ENCODE measurements at places on chromosomes 2 and 18.

DNA sequence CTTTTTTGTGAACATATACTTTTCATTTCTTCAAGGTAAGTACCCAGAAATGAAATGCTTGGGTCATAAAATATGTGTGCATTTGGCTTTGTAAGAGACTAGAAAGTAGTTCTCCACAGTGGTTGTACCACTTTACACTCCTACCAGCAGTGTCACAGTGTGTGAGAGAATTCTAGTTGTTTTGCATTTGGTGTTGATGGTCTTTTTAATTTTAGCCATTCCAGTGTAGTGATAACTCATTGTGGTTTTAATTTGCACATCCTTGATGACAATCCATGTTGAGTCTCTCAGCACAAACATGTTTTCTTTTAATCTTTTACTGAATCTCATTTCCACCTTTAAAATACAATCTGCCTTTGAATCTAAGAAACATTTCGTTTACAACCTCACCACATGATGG lies 402.5 kb upstream of the ETAA1 start:
- no peak for DNase-seq

GRCh38 chr2:42385225-42385624 lies 24.2 kb upstream of the COX7A2L start:
- DNase-seq: no peak

- DNase-seq: no peak
Measured at GRCh38 chr18:31490387-31490786, 7.6 kb upstream of the DSG2 start.

GRCh38 chr18:55732227-55733106 lies 144.5 kb upstream of the TCF4 start:
- DNase-seq: no peak

GRCh38 chr2:232986155-232986554 lies 26.9 kb downstream of the NGEF start:
- no peak for DNase-seq

- DNase-seq: peak; percentile 9
Measured at GRCh38 chr2:191758518-191759507, 80.9 kb downstream of the NABP1 start.

DNA sequence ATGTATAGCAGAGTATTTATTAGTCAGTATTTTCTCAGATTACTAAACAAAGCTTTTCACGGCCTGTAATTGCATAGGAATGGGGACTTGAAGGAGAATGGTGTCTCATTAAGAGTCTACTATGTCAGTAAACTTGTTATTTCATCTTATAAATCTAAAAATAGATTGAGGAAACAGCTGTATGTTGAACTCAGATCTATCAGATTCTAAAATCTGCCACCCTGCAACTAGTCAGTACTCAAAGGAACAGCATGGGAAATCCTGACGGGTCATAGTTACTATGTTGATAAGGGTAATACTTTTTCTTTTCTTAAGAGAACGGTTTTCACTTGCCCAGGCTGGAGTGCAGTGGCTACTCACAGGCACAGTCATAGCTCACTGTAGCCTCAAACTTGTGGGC lies 70.2 kb upstream of the EMILIN2 start:
- DNase-seq: no peak

GRCh38 chr2:137208431-137208891 lies 443.1 kb downstream of the THSD7B start:
- no peak for DNase-seq

DNA sequence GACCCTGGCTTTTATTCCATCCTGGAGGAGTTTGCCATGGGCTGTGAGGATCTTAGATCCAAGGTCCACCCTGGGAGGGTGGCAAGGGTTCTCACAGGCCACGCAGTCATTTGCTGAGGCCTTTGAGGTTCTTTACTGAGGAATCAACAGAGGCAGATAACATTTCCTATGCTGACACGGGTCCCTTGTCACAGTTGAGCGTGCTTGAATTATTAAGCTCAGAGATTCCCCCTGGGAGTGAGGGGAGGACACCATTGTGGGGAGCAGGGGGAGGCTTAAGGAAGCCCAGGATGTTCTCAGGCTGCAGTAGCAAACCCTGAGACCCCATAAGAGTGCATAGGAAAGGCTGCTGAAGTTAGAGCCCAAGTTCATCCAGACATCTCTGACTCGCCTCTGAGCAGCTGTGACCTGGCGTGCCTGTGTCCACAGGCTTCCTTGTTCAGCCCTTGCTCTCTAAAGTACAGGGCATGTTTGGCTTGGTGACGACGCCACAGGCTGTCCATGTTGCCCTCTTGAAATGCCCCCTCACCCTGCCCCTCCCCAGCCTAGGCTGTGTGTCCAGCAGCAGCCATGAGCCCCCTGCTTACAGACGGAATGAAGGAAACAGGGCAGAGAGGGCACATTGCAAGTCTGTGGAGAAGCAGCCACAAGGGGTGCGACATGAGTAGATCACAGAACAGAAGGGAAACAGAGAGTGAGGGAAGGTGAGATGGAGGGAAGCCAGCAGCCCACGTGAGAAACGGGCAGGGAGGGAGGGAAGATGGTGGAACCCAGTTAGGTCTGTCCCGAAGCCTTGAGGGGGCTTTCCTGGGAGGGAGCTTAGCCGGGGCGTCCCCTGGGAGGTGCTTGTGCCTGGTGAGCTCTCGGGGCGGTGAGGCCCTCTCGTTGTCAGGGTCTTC lies 34.0 kb downstream of the NAPG start:
- DNase-seq: no peak

Data from stimulated activated CD8-positive, alpha-beta memory T cell treated with anti-CD3 and anti-CD28 coated beads, Interleukin-4, amount 100 ng/mL, for 4 hours (primary cell).